ENCODE measurements at places on chromosomes 6 and 20. TPM values are rescaled to one million over a fixed set of nuclear protein-coding genes. Genes with fewer than 3 reads are reported as not detected.

Gene ZNF292
- total RNA-seq, result 53.7 TPM

DNA sequence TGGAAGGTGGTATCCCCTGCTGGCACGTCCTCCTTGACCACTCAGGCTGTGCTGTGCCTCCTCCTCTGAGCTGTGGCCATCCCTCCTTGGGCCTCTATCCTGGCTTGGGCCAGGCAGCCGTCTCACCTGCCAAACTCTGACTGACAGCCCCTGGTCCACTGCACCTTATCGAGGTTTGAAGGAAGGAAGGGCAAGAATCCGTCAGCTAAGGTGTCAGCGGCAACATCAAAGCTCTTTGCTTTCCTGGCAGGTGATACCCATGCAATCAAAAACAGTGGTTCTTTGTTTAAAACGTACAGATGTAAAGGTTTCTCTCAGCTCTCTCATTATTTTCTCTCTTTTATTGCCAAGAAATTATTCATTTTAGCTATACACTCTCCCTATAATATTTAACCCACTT is 203.9 kb downstream of the TBXT start:
- no peak for DNase-seq

Gene QKI
- 74.5 TPM for total RNA-seq

DNA sequence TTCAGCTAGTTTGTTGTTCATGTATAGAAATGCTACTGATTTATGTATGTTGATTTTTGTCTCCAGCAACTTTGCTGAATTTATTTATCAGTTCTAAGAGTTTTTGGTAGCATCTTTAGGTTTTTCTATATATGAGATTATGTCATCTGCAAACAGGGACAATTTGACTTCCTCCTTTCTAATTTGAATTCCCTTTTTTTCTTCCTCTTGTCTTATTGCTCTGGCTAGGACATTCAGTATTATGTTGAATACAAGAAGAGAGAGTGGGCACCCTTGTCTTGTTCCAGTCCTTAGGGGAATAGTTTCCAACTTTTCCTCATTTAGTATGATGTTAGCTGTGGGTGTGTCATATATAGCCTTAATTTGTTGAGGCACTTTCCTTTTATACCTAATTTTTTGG is 58.2 kb downstream of the CDH26 start:
- no peak for DNase-seq

GRCh38 chr6:296151-297122 is 4.2 kb downstream of the DUSP22 start:
- DNase-seq, result peak; percentile 57

GRCh38 chr6:137040393-137040792 is 4.4 kb downstream of the IL20RA start:
- no peak for DNase-seq

- peak; percentile 24 for DNase-seq
Measured at GRCh38 chr20:41650231-41650948, 32.2 kb upstream of the CHD6 start.

DNA sequence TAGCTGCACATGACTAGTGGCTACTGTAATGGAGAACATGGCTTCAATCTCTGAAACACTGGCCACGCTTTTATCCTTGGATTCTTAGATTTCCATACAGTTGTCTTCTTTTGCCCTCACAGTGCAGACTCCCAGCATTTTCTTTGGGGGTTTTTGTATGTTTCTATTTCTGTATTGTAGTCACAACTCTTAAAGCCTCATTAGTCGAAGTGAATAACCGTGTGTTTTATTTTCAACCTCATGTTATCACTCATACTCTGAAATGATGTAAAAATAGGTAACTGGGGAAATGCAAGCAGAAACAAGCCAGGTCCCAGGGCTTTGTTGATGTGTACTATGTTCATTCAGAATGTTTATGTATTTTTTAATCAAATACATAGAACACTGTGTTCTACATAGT is 162.9 kb downstream of the JARID2 start:
- no peak for DNase-seq

- no peak for DNase-seq
Measured at GRCh38 chr6:41318261-41318653, 17.2 kb upstream of the NCR2 start.

GRCh38 chr20:44581515-44581914 is 864 bp upstream of the PKIG start:
- DNase-seq, result no peak

DNA sequence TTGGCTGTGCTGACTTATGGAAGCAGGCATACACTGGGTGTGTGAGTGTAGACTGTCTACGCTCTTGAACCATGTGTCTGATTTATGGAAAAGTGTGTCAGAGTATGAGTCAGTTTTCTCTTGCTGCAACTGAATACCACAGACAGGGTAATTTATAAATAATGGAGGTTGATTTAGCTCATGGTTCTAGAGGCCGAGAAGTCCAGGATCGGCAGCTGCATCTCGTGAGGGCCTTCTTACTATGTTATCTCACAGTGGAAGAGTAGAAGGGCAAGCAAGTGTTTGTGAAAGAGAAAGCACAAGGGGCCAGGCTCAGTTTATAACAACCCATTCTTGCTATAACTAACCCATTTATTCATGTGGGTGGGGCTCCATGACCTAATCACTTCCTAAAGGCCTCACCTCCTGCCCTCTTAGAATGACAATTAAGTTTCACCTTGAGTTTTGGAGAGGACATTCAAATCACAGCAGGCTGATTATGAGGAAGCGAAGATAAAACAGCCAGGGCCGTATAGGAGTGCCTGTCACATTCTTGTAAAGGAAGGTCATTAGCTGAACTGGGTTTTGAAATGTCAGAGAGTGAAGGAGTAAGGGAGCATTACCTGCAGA is 6.7 kb downstream of the GPR31 start:
- DNase-seq, result peak; percentile 51

GRCh38 chr20:59598625-59599310 is 5.6 kb upstream of the PHACTR3 start:
- DNase-seq, result peak; percentile 47

Gene CFB
- total RNA-seq, result 2.4 TPM

DNA sequence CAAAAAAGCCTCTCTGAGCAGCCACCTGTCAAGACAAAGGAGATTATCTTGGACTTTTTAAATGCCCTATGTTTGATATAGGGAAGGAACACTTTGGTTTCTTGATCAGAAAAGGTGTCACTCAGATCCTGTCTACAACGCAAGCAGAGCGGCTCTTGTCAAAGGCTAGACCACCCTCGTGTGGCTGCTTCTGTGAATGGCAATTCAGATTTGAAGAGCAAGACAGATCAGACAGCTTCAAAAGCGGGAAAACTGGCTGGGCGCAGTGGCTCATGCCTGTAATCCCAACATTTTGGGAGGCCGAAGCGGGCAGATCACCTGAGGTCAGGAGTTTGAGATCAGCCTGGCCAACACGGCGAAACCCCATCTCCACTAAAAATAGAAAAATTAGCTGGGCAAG is 10.1 kb upstream of the NXT1 start:
- peak; percentile 58 for DNase-seq

- no peak for DNase-seq
Measured at GRCh38 chr20:57803508-57804005, 93.7 kb upstream of the PMEPA1 start.

DNA sequence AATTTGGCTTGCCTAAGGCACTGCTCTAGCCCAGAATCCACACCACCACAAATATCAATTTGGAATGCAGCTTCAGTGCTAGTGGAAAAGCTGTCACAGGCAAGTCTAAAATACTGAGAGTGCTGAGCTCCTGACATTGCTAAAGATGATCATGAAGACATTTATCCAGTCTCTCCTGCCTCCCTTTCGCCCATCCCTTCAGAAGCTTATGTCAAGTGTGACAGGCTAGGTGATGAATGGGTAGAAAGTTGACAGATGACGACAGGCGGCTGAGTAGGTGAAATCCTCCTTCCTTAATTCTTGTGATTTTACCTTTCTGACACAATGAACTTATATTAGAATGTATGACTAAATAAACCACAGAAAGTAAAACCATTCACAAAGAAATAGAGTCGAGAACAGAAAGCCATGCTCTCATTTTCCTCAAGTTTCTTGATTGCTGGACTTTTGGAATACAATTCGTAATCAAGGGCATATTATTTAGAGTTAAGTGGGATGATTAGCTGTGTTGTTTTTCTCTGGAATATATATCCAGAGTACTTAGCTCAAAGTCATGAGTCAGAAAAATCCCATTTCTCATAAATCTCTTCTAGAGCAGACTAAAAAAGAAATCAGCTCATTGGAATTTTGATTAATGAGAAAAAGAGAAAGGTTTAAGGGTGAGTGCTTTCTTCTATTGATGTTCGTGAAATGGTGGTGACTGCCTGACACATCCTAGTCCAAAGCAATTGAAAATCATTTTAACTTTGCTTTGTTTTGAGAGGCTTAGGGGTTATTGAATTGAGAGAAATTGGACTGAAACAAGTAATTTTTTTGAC is 1228.2 kb upstream of the CITED2 start:
- no peak for DNase-seq

Gene UBR2
- total RNA-seq, result 23.8 TPM

Gene PCSK2
- total RNA-seq, result not detected

- no peak for DNase-seq
Measured at GRCh38 chr6:151338651-151339200, 52.6 kb downstream of the ZBTB2 start.

- DNase-seq, result no peak
Measured at GRCh38 chr20:41393705-41394066, 27.1 kb upstream of the EMILIN3 start.

Gene SNAP91
- total RNA-seq, result not detected

GRCh38 chr20:52824494-52825216 is 147.5 kb upstream of the TSHZ2 start:
- DNase-seq, result no peak

DNA sequence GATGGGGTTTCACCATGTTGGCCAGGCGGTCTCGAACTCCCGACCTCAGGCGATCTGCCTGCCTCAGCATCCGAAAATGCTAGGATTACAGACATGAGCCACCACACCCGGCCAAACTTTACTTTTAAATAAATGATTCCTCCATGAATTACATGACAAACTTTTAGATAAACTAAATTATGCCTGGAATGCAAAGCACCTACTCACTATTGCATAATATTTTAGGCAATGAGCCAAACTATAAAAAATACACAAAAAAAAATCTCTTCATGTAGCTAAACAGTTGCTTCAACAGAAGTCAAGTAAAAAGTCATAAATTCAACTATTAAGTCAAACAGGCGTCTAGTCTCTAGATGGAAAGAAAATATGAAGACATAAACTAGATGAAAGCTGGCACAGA is 56.5 kb downstream of the PTPRK start:
- no peak for DNase-seq

- DNase-seq, result no peak
Measured at GRCh38 chr20:2156666-2157624, 55.3 kb downstream of the STK35 start.

Gene KCNK16
- total RNA-seq, result not detected

Gene TRIM40
- total RNA-seq, result not detected

Gene PRL
- not detected for total RNA-seq

GRCh38 chr6:17703256-17703694 is 3.5 kb downstream of the NUP153 start:
- DNase-seq, result peak; percentile 52

Gene ARMC2
- total RNA-seq, result 8.9 TPM

GRCh38 chr20:50146732-50147662 is 6.5 kb downstream of the PEDS1 start:
- DNase-seq, result peak; percentile 62

Gene ABHD16B
- 0.29 TPM for total RNA-seq

DNA sequence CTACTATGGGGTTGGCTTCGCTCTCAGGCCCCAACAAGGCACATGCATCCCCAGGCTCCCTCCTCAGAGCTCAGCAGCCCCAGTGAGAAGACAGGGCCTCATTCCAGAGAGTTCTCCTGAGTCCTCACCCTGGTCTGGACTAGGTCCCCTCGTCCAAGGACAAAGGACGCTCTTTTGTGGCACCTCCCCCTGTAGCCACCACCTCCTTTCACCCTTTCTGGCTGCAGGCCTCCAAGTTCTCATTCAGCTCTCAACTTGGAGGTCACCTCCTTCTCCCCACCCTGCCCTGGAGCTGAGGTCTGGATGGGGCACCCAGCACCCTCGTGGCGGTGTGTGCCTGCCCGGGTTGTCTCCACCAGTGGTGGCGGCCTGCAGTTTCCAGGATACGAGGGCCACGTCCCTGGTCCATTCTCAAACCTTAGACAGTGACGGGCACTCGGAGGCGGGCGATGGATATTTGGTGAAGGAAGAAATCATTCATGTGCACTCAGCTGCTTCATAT is 2.5 kb downstream of the UNC93A start:
- DNase-seq, result no peak

Gene BEND6
- total RNA-seq, result 1.5 TPM

Gene BIRC7
- 0.42 TPM for total RNA-seq

DNA sequence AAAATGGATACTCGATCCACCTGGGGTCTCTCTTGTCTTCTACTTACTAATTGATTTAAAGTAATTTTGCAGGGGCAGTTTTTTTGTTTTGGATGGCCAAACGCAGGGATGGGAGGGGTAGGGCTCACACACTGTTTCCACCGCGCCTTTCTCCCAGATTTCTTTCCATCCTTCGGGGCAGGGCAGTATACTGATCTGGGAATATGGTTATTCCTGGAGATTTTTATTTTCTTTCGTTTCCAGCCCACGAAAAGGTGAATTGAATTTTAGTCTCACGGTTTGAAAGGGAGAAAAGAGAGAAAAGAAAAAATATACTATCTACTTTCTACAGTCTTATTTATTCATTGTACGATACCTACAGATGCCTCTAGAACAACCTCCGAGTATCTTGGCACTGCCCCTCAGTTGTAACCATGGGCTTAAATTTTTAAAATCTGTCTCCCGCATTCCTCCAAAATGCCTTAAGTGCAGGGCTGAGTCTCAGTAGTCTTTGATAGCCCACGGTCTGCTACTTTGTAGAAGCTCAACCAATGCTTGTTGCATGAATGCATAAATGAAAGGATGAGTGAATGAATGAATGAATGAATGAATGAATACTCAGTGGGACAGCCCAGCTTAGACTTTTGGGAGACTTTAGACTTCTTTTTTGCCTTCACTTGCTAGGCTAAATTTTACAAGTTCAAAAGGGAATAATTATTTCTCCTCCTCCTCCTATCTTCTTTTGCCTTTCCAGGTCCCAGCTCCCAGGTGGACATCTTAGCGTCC is 18.1 kb upstream of the TRIM27 start:
- no peak for DNase-seq

Gene PAQR8
- 6.2 TPM for total RNA-seq
